ENCODE measurements at places on chromosomes 4 and X.

- H3K27me3 ChIP-seq, result no peaks in the 10 kb centered on the region
- no peak for DNase-seq
- no peak overlapping the region for H3K4me3 ChIP-seq
- no peak overlapping the region for H3K27ac ChIP-seq
- peaks cover 45% of the 10 kb centered on the region for H3K4me1 ChIP-seq
These were observed 19.5 kb downstream of the SMAD1 start for GRCh38 chr4:145501051-145501660.

- H3K36me3 ChIP-seq, result peaks cover 8% of the 10 kb centered on the region
- H3K27ac ChIP-seq, result no peak overlapping the region
- H3K27me3 ChIP-seq, result no peaks in the 10 kb centered on the region
- H3K4me3 ChIP-seq, result no peak overlapping the region
- no peak for DNase-seq
- H3K4me1 ChIP-seq, result no peaks in the 10 kb centered on the region
These were observed 310.0 kb upstream of the AADAT start for GRCh38 chr4:170399581-170400293.

DNA sequence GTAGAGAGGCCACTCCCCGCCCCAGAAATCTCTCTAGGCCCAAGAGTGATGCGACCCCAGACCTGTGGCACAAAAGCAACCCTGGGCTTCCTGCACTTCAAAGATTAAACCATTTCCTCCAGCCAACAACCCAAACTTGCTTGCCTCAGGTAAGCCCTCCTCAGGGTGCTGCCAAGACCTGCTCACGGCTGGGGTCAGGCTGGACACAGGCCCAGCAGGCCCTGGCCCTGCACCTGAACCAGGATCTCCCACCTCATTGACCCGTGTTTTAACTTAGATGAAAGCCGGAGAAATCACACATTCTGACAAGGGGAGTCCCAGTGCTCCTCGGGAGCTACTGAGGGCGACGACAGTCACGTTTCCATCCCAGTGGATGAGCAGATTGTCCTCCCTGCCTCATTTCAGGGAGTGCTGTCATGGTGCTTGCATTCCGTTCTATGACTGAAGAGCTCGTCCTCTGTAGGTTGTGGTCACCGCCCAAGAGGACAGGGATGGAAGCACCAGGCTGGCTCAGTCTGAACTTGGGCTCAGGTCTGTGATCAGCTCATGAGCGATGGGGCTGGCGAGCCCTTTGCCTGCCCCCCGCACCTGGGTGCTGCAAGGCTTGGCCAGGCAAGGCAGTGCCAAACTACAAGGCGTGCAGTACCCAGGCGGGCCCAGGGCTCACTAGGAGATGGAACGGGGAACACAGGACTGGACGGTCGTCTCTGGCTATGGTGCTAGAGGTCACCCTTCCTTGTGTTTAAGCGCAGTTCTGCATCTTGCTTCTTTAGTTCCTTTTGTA lies 25.9 kb downstream of the WDR1 start:
- DNase-seq, result no peak
- H3K27ac ChIP-seq, result no peak overlapping the region
- H3K36me3 ChIP-seq, result peaks cover 85% of the 10 kb centered on the region
- H3K27me3 ChIP-seq, result no peaks in the 10 kb centered on the region

DNA sequence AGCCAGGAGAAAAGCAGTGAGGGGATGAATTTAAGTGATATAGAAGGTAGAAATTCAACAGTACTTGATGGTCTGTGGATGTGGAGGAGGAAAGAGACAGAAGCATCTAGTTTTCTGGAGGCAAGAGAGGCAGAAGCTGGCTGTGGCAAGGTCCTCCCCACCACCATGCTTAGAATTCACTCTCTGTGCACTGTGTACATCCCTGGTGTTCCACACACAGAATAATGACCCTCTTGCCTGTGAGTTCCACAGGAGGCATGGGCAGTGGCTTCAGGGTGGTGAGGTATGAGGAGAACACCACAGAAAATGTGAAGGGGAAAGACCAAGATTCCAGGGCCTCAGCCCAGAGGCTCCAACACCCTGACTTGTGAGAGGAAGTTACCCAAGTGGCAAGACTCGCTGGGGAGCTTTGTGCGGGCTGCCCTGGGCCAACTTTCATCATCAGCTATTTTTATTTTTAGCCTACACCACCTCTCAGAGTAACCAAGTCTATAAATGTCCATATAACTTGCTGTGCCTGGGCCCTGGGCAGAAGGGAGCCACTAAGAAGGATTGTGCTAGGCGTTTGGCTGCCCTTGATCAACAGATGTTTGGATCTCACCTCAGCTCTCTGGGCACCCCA lies 7.8 kb upstream of the INTS6L start:
- H3K4me1 ChIP-seq, result no peaks in the 10 kb centered on the region
- H3K27me3 ChIP-seq, result no peaks in the 10 kb centered on the region
- H3K27ac ChIP-seq, result no peak overlapping the region
- no peak overlapping the region for H3K4me3 ChIP-seq

GRCh38 chrX:133864236-133864635 lies 121.2 kb downstream of the GPC3 start:
- no peak overlapping the region for H3K27ac ChIP-seq
- DNase-seq, result no peak
- no peaks in the 10 kb centered on the region for H3K27me3 ChIP-seq
- H3K4me1 ChIP-seq, result peaks cover 26% of the 10 kb centered on the region
